ENCODE measurements at places on chromosomes 16 and 17.

- no peak overlapping the region for H3K27ac ChIP-seq
- H3K27me3 ChIP-seq, result no peaks in the 10 kb centered on the region
Observed at GRCh38 chr16:14464192-14464591, 165.9 kb downstream of the PARN start.

DNA sequence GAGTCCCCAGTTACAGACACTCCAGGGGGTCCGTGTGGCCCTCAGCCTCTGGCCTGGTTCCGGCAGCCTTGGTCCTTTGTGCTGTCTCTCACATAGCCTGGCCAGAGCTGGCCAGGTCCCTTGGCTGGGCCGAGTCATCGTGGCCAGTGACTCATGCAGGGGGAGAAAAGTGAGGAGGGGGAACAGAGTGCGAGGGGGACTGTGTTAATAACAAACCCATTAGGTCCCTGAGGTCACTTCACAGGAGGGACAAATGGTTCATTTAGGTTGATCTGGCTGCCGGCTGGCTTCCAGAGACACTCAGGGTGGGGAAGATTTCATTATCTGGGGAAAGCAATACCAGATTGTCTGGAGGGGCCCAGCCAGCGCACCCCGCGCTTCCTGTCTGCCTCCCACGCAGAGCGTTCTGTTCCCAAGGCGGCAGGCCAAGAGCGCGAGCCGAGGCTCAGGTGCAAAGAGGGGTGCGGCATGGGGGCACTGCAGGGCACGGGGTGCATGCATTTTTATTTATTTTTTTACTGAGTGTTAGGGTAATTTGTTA is 223.1 kb downstream of the SEC14L1 start:
- H3K27ac ChIP-seq, result peak overlapping the region; percentile 1
- peak overlapping the region; percentile 54 for H3K4me3 ChIP-seq
- peak; percentile 57 for DNase-seq
- no peaks in the 10 kb centered on the region for H3K36me3 ChIP-seq

GRCh38 chr17:66904760-66905624 is 59.5 kb upstream of the CACNG4 start:
- H3K4me3 ChIP-seq, result no peak overlapping the region
- no peak overlapping the region for H3K27ac ChIP-seq
- no peaks in the 10 kb centered on the region for H3K4me1 ChIP-seq

DNA sequence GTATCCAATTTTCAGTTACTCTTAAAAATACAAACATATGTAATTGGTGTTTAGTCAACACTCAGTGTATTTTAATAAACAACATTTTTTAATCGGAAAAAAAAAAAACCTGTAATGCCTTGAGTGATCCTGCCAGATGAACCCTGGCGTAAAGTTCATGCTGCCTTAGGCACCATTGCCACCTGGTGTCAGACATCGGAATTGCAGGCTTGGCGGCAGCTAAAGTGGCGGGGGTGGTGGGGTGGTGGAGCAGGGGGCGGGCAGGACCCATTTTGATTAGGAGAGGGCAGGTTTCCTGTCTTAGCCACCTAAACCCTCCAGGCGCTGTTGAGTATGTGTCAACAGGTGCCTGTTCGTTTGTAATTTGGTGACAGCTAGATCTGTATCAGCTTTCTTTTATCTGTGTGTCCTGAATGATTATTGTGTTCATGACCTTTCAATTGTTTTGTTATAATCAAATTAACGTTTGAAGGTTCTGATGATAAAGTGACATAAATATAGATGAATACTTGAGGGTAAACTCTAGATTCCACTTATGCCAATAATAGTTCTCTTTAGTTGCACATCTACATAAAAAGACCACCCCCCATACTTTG is 588.7 kb downstream of the CDH13 start:
- DNase-seq, result peak; percentile 65
- no peak overlapping the region for H3K4me3 ChIP-seq
- no peak overlapping the region for H3K27ac ChIP-seq

- H3K36me3 ChIP-seq, result no peaks in the 10 kb centered on the region
- no peak for DNase-seq
- H3K27ac ChIP-seq, result no peak overlapping the region
Observed at GRCh38 chr16:20598832-20599469, 22.8 kb upstream of the ACSM2B start.

GRCh38 chr17:28404812-28405570 is 1.0 kb downstream of the SLC46A1 start:
- H3K36me3 ChIP-seq, result no peaks in the 10 kb centered on the region
- H3K27me3 ChIP-seq, result peaks cover 3% of the 10 kb centered on the region
- H3K4me1 ChIP-seq, result peaks cover 12% of the 10 kb centered on the region
- no peak overlapping the region for H3K27ac ChIP-seq
- no peak for DNase-seq

GRCh38 chr17:72760368-72760767 is 332.1 kb downstream of the SLC39A11 start:
- no peak overlapping the region for H3K27ac ChIP-seq
- H3K4me3 ChIP-seq, result no peak overlapping the region
- no peaks in the 10 kb centered on the region for H3K27me3 ChIP-seq
- DNase-seq, result no peak

- H3K4me3 ChIP-seq, result no peak overlapping the region
- no peak overlapping the region for H3K27ac ChIP-seq
- H3K36me3 ChIP-seq, result no peaks in the 10 kb centered on the region
- no peak for DNase-seq
- H3K27me3 ChIP-seq, result peaks cover 34% of the 10 kb centered on the region
Observed at GRCh38 chr16:66269617-66270332, 96.7 kb upstream of the CDH5 start.

DNA sequence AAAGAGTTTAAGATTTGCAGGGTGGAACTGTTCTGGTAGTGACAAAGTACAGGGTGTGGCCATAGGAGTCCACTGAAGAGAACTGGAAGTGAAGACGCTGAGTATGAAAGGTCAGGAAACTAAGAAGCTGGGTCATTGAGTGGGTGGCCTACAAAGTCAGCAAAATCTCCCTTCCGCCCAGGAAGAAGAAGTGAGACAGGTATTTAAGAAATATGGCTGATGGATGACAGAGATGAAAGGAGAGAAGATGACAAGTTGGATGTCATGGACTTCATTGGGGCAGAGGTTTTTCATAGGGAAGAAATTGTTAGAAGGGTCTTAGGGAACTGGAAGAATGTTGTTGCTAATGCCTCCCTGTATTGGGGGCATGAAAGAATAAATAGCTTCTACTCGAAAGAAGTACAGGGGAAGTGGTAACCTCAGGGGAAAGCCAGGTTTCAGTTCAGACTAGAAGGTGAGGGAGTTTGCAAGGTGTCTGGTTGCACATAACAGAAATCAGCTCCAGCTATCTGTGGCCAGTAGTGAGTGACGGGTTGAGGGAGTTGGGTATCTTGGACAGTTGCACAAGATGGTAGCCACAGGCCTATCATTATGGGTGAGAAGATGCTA is 33.6 kb upstream of the MED13 start:
- H3K27me3 ChIP-seq, result peaks cover 4% of the 10 kb centered on the region
- no peak for DNase-seq
- peaks cover 18% of the 10 kb centered on the region for H3K4me1 ChIP-seq
- no peaks in the 10 kb centered on the region for H3K36me3 ChIP-seq
- H3K27ac ChIP-seq, result peak overlapping the region; percentile 24
